ENCODE measurements at places on chromosomes 2 and 18.

DNA sequence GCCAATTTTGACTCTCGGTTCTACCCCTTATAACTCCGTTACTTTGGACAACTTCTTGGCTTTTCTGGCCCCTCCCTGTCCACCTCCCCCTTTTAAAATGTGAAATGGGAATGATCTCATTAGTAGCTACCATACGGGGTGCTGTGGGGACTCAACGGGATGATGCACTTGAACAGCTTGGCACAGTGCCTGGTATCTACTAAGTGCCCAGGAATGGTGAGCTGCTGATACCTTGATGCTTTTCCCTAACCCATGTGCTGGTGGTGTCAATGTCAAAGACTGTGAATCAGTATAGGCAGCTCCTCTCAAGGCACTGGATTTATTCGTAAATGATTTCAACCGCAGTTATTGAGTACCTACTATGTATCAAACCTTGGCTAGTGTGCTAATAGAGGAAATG, 204.2 kb downstream of the LOXHD1 start:
- DNase-seq, result no peak

GRCh38 chr2:129726216-129726615, 253.2 kb upstream of the RAB6C start:
- DNase-seq, result no peak

DNA sequence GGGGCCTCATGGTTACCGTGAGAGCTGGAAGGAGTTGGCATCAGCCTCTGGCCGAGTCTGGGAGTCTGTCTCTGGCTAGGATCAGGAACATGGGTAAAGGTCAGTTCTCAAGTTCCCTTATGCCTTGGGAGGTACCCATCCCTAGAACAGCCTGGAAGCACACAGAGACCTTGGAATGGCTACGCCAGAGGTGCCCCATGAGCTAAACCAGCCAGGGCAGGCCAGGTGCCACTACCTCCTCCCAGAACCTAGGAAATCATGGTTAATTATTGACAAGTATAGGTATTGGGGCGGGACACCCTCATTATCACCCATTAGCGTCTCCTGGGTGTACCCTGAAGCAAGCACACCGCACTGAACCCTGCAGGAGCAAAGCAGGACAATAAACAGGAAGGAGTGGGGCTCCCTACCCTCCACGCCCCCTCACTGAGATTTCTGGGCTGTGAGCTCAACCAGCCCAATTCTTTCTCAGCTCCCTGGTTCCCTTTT, 3.0 kb upstream of the ASPRV1 start:
- no peak for DNase-seq

DNA sequence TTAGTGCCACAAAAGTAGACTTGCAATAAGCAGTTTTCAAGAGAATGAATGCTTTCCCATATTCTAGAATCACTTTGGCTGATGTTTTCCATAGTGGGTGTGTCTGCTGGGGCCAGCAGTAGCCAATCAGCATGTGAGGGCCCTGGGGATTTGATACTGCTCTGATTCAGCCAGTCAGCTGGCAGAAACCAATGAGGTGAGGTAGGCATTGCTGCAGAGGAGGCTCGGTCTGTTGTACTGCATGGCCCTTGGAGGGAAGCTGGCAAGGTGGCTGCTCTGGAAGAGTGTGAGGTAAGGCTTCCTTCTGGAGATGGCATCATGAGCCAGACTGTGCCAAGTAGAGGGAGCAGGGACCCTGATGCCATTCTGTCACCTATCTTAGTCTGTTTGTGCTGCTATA, 22.7 kb downstream of the TMEM87B start:
- no peak for DNase-seq

- no peak for DNase-seq
Observed at GRCh38 chr2:149601141-149601796, 13.7 kb upstream of the MMADHC start.

- no peak for DNase-seq
Observed at GRCh38 chr2:38601463-38602135, 1.1 kb downstream of the HNRNPLL start.
